ENCODE measurements at places on chromosomes 4 and X. TPM values are rescaled to one million over a fixed set of nuclear protein-coding genes. Genes with fewer than 3 reads are reported as not detected.

The INTS6L gene
- 31.7 TPM for total RNA-seq

The SERTM2 gene
- total RNA-seq = not detected

The FGD1 gene
- total RNA-seq = 0.06 TPM

The MAGEA4 gene
- not detected for total RNA-seq

The NAA11 gene
- not detected for total RNA-seq

The FGFR3 gene
- 0.14 TPM for total RNA-seq

The ETDC gene
- not detected for total RNA-seq

The BTK gene
- total RNA-seq = 1.1 TPM

The PAK3 gene
- total RNA-seq = 0.44 TPM

The CSN1S1 gene
- total RNA-seq = not detected

Measured in activated naive CD8-positive, alpha-beta T cell treated with anti-CD3 and anti-CD28 coated beads, Interleukin-2, amount 10 ng/mL, durations not matched to agents 7 days and 5 days (primary cell).